ENCODE measurements at places on chromosomes 4 and X.

DNA sequence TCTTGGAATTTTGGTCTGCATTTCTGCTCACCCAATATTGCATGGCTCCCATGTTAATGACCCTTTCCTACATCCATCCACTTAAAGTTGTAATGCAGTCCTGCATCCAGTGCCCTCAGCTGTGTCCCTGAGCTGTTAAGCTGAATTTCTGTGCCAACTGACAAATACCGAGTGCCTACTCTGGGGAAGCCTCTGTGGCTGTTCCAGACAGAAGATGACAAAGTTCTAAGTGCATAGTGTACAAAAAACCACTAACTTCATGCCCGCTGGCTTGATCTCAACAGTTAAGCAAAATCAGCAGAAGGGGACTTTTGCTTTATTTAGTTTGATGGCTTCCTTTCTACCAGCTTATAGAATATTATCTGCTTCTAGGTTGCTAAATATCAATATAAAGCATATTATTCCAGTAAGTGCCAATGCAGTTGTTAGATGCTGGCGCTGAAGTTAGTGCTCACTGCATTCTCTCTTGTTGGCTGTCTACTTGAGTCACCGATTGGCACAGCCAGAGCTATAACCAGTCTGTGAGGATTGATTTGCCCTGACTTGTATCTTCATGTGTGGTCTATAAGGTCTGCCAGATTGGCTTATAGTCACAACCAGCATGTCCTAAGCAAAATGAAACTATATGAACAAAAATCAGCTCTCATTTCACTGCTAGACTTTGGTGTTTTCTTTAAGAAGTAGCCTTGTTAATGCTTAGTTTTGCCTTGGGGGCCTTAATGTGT lies 98.9 kb downstream of the KLHL8 start:
- no peak for DNase-seq

DNA sequence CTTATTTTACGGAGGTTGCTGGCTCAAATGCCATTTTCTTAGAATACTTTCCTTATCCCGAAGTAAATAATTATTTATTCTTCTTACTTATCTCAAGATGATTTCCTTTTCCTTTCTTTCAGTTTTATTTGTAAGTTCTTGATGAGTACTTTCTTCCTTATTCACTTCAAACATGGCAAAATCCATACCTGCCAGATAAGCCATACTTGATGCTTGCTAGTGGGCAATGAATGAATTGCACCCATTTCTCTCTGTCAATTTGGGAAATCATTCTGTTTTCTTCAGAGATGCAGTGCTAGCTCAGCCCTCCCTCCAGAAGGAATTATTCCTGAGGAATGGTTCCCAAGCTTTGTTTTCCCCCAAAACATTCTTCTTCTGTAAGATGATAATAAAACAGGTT lies 598.3 kb downstream of the SPRY1 start:
- DNase-seq = no peak

GRCh38 chr4:99276417-99276816 lies 14.4 kb downstream of the ADH1A start:
- DNase-seq = no peak

DNA sequence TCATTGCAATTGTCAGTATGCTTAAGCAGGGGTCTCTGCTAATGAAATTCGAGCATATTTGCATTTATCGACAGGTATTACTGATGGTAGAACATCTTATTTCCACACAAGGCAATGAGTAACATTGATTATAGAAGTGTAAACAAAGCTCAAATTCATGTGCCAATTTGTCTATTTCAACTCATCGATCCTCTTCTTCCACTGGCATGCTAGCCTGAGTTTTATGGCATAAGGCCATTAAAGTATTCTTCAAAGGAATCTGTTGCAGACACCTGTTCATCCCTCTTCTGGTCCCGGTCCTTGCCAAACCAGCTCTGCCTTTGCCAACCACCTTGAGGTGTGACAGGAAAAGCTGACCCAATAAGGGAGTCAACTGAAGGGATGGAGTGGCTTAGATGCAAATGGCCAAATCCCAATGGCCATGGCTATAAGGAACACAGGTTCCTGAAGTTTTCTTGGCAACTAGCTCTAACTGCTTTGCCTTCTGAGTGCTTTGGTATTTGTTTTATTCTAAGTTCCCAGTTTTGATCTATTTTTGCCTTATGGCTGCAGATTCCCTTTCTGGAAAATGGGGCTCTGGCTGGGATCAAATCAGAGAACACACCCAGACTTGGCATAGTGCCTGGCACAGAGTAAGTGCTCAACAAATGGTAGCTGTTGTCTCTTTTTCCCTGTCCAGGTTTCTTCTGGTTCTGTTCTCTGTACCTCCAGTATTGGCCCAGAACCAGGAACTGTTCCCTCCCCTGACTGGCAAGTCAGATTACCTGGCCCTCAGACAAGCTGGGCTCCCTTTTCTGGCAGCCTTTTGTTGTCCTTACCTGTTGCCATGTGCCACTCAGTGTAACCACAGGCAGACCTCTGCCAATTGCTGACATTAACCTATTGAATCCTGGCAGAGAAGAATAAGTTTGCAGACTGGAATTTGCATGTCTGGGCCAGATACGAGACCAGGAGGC lies 63.1 kb downstream of the RTL9 start:
- no peak for DNase-seq

DNA sequence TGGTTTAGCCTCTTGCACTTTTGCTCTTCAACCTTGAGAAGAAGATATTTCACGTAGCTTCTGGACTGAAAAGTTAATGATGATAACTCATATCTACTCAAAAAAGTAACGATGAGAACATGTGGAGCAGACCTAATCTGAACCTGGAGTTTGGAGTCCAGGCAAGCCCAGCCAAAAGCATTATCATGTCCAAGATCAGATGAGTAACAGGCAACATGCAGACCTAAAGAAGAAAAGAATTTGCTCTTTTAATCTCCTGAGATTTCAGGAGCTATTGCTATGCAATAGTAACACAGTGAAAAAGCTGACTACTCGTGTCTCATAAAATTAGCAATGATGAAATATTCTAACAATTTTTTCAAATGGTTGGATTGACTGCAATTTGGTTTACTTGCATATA lies 21.8 kb upstream of the PPA2 start:
- no peak for DNase-seq

- no peak for DNase-seq
Observed at GRCh38 chr4:24650849-24651640, 66.7 kb upstream of the DHX15 start.

DNA sequence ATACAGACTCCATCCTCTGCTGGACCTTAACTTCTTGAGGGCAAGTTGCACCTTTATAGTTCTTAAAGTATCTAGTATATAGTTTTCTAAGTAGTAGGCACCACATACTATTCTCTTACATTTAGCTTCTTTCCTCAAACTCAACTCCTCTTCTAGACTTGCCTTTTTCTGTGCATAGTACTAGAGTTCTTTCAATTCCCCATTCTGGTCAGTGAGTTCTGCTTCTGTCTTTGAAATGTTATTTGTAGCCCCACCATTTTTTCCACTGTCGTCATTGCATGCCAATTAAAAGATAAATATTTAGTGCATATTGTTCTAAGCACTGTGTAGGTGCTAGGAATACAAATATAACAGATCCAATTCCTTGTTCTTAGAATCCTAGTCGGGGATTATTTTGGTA lies 31.6 kb downstream of the CDKL5 start:
- no peak for DNase-seq

DNA sequence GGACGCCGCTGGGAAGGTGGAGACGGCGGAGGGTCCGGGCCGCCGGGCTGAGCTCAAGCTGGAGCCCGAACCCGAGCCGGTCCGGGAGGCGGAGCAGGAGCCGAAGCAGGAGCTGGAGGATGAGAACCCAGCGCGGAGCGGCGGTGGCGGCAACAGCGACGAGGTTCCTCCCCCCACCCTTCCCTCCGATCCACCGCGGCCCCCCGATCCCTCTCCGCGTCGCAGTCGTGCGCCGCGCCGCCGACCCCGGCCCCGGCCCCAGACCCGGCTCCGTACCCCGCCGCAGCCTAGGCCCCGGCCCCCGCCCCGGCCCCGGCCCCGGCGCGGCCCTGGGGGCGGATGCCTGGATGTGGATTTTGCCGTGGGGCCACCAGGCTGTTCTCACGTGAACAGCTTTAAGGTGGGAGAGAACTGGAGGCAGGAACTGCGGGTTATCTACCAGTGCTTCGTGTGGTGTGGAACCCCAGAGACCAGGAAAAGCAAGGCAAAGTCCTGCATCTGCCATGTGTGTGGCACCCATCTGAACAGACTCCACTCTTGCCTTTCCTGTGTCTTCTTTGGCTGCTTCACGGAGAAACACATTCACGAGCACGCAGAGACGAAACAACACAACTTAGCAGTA lies 483 bp downstream of the USP27X start:
- DNase-seq = no peak

- DNase-seq = no peak
Observed at GRCh38 chrX:125757794-125758564, 408.1 kb downstream of the DCAF12L2 start.

GRCh38 chr4:150354214-150354796 lies 227.6 kb upstream of the MAB21L2 start:
- DNase-seq = no peak

DNA sequence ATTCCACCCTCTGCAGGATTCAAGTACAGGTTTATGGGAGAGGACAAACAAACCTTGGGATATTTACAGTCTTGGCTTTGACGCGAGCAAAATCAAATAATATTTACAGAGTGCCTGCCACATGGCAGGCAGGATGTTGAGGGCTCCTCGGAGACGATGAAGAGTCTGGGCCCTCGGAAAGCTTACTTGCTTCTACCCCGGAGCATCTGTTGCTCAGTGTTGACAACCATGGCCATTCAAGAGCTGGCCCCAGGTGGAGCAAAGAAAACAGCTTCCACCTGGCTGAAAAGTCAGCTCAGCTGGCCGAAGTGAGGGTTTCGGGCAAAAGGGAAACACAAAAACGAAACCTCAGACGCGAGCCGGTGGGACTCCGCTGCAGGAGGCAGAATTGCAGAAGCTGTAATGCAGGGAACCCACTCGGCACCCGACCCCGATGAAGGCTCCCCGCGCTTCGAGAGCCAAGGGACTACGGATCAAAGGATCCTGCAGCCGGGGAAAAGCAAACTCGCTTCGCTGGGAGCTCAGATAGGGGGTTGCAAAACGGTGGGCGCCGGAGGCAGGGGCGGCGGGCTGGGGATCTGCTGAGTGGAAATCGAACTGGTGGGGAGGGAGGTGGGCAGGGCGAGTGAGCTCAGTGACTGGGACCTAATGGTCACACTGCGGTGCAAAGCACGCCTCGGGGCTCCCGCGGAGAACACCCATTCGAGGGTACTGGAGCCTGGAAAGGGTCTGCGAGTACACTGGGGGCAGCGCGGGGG lies 805 bp downstream of the ATP8A1 start:
- peak; percentile 25 for DNase-seq

DNA sequence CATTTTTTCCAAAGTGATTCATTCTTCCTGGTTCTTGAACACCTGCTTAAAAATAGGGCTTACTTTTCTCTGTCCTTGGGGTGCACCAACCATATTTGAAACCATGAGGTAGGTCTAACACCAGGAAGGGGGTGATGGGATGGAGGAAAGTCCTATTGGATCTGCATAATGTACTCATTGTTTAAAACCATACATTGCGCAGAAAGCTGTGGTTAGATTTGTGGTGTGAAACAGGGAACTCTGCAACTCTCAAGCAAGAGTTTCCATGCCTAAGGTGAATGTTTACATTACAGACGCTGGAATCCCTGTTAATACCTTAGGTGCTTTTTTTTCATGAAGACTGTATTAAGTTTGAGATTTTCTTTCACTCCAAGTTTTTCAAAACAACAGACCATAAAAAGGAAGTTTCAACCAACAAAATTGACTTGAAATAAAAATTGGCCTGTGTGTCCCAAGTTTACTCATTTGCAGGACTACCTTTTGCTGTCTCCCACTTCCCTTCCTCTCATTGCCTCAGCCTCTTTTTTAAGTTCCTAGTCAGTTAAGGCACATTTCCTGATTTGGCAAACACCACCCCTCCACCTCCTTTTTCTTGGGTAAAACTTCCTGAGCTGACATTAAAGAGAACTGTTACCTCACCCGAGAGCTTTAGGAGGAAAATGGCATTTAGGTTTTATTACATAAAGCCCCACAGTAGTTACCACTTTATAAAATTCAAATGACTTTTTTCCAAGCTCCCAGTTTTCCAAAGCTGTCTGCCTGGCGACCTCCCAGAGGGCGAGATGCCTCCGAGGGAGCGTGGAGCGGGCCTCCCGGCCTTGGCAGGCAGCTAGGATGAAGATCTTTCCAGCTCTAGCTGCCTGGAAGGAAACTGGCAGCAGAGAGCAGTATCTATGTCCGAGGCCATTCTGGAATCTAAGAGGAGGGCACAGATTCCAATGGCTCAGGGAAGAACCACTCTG lies 47.9 kb upstream of the RBPJ start:
- no peak for DNase-seq

GRCh38 chr4:35820003-35820402 lies 424.3 kb downstream of the ARAP2 start:
- no peak for DNase-seq

- DNase-seq = no peak
Observed at GRCh38 chr4:145101091-145101490, 3.0 kb downstream of the ABCE1 start.

DNA sequence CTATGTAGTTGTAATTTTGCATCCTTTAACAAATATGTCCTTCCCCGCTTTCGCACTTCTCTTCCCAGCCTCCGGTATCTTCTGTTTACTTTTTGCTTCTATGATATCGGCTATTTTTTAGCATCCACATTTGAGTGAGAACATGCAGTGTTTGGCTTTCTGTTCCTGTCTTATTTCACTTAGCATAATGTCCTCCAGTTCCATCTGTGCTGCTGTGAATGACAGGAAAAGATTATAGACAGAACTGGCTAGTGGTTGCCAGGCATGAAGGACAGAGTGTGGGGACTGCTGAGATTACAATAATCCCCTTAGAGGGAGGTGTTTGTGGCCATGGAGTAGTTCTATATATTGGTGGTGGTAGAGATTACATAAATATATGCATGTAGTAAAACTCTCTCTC lies 588.6 kb downstream of the NLGN4X start:
- no peak for DNase-seq

DNA sequence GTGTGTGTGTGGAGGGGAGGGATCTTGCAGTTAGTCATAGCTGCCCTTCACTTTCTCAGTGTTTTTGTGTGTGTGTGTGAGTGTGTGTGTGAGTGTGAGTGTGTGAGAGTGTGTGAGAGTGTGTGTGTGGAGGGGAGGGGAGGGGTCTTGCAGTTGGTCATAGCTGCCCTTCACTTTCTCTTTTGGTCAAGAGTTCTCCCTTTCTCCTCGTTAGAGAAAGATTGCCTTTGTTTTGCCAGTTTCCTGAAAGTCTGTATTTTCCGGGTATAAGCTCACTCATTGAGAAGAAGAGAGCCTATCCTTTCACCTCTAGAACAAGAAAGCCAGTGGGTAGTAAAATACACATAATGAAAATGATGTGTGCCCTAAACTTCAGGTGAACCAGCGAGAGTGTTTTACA lies 75.2 kb upstream of the ENPP6 start:
- DNase-seq = no peak

- no peak for DNase-seq
Observed at GRCh38 chrX:45186643-45187026, 14.0 kb downstream of the DIPK2B start.
